ENCODE measurements at places on chromosomes 1 and 21.

DNA sequence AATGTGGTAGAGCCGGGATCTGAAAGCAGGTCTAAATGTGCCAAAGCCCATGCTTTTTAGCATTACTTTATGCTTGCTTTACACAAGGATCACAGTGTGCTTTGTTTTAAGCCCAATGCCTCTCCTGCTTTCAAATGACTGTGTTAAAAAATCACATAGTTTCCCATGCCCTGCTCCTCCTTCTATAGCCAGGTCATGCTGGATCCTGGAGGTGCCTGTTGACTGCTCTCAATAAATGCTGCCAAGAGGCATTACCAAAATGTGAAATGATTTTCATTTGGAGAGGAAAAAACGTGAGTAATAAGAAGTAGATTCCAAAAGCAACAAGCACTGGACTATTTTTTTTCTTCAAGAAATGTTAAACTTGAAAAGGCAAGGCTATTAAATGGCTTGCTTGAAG is 420.7 kb upstream of the USP24 start:
- DNase-seq, result no peak

GRCh38 chr1:46725736-46726108 is 6.8 kb upstream of the EFCAB14 start:
- DNase-seq, result no peak

DNA sequence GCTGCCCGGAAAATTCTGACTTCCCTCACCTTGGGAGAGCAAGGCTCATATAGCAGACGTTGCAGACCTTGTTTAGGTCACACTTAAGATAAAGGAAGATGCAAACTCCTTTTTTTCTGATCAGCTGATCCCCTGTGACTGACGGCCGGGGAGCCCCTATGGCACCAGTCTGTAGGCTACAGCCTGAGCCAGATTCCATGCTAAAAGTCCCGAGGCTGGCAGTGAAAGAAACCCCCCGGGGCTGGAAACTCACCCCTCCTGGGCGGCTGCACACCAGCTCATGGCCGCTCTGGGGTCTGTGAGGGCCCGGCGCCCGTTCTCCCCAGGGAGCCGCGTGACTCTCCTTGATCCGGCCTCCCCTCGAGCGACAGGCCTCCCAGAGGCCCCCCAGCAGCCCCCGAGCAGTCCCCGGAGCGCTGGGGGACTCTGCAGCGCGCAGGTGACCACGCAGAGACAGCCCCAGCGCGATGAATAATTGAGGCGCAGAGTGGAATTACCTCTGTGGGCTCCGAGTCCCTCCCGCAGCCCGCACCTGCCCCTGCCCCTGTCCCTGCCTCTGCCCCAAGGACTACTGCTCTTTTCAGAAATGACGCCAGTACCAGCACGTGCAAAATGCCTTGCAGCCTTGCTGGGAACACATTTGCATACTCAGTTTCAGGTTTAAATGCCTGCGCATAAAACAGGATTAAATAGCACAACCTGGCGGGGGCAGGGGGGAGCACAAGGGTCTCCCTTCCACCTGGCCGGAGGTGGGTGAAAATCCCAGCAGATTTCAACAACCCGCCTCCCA is 62.6 kb upstream of the CLDN14 start:
- no peak for DNase-seq

- no peak for DNase-seq
Observed at GRCh38 chr21:34968414-34969333, 80.4 kb downstream of the RUNX1 start.

DNA sequence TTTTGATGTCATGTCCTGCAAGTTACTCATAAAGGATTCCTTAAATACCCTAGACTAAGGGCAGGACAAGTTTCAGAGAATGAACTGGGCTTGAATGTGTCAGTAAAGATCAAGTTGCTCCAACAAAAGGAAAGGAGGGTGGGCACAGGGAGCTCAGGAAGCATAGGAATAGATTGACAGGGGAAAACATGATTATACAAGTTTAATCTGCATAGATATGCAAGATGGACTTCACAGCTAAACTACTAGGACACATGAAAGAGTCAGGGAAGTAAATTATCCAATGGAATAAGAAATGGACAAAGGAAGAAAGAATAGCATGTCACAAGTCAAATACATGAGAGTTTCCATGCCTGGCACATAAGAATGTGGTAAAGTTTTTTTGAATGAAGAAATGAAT is 203.9 kb upstream of the SAMSN1 start:
- DNase-seq, result no peak

DNA sequence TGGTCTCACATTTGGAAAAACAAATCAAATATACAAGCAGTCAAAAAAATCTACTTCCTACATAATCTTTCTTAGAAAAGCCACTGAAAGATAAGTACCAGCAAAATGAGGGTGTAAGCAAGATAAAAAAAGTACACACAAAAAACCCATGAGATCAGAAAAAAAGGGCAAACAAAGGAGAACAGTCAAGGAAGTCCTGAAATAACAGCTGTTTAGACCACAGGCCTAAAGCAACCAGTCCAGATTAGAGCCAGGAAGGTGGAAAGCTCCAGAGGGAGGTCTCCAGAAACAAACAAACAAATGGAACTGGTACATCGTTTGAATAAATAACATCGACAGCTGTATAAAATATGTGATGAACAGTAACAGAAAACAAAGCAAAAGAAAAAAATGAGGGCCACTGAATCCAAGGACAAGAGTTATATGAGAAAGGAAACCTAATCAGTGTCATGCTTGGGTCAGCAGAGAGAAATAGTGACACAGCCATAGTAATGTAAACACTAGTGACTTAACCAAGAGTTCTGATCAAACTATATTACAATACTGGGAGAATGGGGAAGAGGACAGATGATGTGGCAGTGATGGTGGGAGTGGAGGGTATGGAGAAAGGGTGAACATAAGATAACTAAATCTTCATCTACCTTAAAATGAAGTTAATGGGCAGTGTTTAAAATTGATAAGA is 67.5 kb downstream of the NVL start:
- DNase-seq, result no peak

- DNase-seq, result no peak
Observed at GRCh38 chr1:209853676-209854075, 25.9 kb downstream of the UTP25 start.

- no peak for DNase-seq
Observed at GRCh38 chr21:25907573-25908275, 173.0 kb downstream of the GABPA start.

DNA sequence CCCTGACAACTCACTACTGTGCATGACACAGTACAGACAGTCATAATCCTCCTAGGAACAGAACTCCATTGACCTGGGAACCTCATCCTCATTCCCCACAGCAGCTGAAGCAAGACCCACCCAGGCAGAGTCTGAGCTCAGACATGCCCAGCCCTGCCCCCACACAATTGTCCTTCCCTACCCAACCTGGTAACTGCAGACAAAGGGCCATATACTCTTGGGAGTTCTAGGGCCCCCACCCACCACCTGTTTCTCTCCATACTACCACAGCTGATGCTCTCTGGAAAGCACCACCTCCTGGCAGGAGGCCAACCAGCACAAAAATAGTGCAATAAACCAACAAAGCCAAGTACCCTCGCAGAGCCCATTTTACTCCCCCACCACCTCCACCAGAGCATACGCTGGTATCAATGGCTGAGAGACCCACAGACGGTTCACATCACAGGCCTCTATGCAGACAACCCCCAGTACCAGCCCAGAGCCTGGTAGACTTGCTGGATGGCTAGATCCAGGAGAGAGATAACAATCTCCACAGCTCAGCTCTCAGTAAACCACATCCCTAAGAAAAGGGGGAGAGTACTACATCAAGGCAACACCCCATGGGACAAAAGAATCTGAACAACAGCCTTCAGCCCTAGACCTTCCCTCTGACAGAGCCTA is 159.7 kb upstream of the CXADR start:
- no peak for DNase-seq

DNA sequence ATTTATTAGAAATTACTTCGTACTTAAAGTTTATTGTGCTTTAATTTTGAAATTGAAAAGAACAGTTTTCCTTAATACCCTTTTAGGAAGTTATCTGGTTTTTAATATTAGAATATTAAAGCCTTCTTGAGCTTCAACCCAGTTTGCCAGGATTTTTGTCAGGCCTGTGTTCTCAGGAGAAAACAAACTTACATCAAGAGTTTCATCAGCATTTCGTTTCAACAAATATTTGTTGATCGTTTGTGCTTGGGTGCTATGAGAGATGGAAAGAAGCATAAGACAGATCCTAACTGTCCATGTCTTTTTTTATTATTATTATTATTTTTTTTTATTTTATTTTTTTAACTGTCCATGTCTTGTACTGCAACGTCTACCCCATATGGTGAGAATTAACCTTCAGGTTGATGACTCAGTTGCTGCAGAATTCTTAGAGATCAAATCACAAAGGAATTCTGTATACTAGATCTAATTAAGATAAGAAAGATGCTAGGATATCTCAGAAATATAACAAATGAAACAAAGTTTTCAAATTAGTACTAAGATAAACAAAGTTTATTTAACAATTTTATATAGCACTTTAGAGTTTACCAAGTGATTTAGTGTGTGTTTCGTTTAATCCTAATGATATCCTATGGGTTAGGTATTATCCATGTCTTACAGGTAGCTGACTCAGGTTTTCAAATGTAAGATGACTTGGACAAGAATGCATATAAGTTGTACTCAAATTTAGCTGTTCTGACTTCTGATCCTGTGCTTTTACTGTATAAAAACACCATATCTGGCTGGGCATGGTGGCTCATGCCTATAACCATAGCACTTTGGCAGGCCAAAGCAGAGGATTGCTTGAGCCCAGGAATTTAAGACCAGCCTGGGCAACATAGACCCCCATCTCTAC is 14.3 kb downstream of the FBXO28 start:
- no peak for DNase-seq

- DNase-seq, result no peak
Observed at GRCh38 chr1:28910379-28911115, 3.8 kb upstream of the EPB41 start.

- no peak for DNase-seq
Observed at GRCh38 chr1:19469004-19469403, 16.3 kb downstream of the CAPZB start.

DNA sequence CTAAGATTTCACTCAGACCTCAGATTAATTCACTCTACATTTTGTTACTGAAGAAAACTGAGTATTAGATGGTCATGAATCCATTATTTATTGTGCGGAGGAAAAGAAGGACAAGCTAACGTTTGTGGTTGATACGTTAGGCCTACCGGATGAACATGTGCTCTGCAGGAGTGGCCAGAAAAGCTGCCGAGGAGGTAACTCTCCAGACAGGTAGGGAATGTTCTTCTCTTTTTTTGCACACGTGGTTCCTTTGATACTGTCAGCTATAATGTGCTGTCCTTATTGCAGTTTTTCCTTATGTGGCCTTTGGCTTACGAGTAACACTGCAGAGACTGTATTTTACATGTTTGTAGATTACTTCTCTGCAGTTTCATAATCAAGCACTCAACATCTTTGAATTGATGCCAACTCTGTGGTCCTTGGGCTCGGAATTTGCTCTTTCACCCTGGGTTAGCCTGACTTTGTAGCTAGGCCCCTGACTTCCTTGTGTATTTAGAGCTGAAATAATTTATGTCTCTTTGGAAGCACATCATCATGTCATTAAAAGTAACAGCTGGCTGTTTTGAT is 13.6 kb downstream of the MTR start:
- DNase-seq, result no peak

- no peak for DNase-seq
Observed at GRCh38 chr1:150577557-150578271, 1.7 kb downstream of the MCL1 start.

GRCh38 chr1:114323959-114324661 is 170.4 kb upstream of the SYT6 start:
- DNase-seq, result no peak

- DNase-seq, result no peak
Observed at GRCh38 chr1:97726386-97726785, 194.4 kb downstream of the DPYD start.

- DNase-seq, result no peak
Observed at GRCh38 chr1:7515175-7515574, 255.9 kb upstream of the VAMP3 start.

GRCh38 chr1:207058878-207059867 is 6.1 kb downstream of the PFKFB2 start:
- DNase-seq, result no peak

GRCh38 chr1:22218618-22219250 is 75.8 kb upstream of the WNT4 start:
- no peak for DNase-seq

DNA sequence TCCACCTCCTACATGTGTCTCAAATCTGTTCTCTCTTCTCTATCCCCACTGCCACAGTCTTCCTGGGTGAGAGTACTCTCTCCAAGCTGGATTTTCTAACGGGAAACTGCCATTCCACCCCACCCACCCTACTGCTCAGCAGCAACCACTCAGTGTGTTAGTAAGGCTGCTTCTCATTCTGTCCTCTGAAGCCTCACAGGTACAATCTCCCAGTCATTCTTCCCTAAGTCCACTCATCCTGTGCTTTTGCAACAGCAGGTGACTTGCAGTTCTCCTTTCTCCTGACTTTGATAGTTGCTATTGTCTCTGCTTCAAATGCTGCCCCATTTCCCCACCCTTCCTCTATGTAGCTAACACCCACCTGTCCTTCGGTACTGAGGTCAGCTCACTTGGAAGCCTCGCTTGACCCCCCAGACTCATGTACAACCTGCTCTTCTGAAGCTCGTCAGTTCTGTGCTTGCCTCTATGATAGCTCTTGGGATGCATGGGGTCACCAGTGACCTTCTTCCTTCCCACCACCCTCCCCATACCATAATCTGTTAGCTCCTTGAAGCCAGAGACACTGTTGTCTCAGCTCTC is 188.9 kb downstream of the RRAGC start:
- no peak for DNase-seq

GRCh38 chr21:41548781-41549180 is 40.8 kb upstream of the TMPRSS2 start:
- no peak for DNase-seq

GRCh38 chr1:240649733-240650721 is 38.1 kb upstream of the GREM2 start:
- DNase-seq, result no peak

DNA sequence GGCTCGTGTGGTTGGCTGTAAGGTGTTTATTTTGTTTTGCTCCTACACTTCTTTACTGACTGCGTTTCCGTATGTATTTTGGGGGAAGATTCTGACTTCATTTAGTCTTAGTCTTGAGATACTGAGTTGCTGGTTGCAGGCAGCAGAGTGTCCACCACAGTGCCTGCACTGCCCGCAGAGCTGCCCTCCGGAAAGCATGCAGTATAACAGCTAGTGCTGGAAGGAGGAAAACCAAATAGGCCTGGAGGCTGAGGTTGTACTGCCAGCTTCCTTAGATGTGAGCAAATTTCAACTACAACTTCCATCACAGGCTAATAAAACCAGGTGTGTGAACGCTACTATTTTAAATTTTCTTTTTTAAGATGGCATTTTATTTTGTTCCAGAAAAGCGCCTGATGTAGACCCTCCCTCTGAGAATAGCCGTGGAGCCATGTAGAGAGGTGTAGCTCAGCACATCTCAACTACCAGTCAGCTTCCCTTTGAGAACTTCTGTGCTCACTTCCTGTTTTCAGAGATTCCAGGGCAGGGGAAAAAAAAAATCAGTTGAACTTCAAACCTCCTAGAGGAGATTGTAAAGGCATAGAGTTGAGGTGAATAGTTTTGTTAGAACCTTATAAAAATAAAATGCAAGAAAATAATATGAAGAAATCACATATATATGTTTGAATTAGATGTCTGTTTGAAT is 17.6 kb downstream of the LMO4 start:
- no peak for DNase-seq

- DNase-seq, result no peak
Observed at GRCh38 chr1:239861985-239862384, 229.7 kb upstream of the FMN2 start.

- DNase-seq, result no peak
Observed at GRCh38 chr1:170735366-170736263, 71.7 kb downstream of the PRRX1 start.
